ENCODE measurements at places on chromosomes 16 and 17. TPM values are rescaled to one million over a fixed set of nuclear protein-coding genes. Genes with fewer than 3 reads are reported as not detected.

PITPNM3 gene
- total RNA-seq, result 13.8 TPM

PRDM7 gene
- not detected for total RNA-seq

MRPS23 gene
- 23.5 TPM for total RNA-seq

DPEP3 gene
- not detected for total RNA-seq

ADAM11 gene
- total RNA-seq, result 23.2 TPM

EMP2 gene
- total RNA-seq, result 3.1 TPM
